Suppressor macrophage treated with lipopolysaccharide for 4 hours (primary cell): ENCODE measurements at places on chromosomes 2 and 18.

- DNase-seq, result no peak
Measured at GRCh38 chr2:220568296-220568695, 940.9 kb downstream of the SLC4A3 start.

GRCh38 chr2:229154381-229154780, 116.7 kb downstream of the PID1 start:
- DNase-seq, result no peak

DNA sequence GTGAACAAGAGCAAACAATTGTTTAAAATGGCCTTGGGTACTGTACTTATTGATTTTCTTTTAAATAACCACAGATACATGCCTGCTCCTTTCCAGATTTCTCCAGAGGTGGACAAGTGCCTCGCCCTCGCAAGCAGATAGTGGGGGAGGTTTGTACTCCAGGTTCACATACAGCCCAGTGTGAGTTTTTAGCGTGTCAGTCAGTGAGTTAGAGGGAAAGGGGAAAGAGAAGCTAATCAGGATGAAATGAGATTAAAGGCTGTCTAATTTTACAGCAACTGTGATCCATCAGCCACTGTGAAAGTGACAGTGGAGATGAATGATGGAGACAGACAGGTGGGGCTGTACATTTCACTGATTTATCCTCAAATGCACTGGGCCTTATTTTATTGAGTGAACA, 74.7 kb downstream of the KLHL14 start:
- DNase-seq, result no peak

DNA sequence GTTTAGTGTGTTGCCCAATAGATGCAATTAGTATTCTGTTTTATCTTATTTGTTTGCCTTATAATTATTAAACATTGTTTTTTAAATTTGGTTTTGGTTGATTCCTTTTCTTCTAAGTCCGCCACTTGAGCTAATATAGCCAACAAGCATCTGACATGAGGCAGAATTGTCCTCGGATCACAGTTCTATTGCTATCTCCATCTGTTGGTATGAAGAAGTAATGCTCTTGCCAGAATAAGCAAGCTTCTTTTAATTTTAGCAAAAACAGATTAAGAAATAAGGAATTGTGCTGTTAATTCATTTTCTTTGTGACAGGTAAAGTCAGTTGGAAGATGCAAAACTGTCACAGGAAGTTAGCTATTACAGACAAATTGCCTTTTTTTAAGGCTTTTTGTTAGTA, 54.3 kb downstream of the R3HDM1 start:
- no peak for DNase-seq

- no peak for DNase-seq
Measured at GRCh38 chr2:208915401-208915800, 508.4 kb upstream of the MAP2 start.

GRCh38 chr18:49728542-49728941, 84.8 kb downstream of the ACAA2 start:
- DNase-seq, result peak; percentile 47

DNA sequence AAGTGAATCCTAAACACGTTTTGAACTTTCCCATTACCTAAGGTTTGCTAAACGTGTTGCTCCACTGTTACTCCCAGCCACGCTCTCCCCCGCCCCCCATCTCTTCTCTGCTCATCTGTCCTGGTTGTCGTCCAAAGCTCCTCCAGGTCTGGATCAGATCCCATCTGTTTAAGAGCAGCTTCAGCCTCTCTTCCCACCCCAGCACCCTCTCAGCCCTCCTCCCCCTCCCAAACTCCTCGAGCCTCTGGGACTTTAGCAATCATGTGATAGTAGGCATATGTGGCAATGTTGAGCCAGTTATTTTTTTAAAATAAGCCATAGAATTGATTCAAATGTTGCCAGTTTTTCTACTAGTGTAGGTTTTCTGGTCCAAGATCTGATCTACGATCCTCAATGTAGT, 20.0 kb upstream of the LPIN1 start:
- DNase-seq, result no peak
